ENCODE measurements at places on chromosomes 13 and 19. TPM values are rescaled to one million over a fixed set of nuclear protein-coding genes. Genes with fewer than 3 reads are reported as not detected.

MCEMP1 gene
- not detected for total RNA-seq

DNA sequence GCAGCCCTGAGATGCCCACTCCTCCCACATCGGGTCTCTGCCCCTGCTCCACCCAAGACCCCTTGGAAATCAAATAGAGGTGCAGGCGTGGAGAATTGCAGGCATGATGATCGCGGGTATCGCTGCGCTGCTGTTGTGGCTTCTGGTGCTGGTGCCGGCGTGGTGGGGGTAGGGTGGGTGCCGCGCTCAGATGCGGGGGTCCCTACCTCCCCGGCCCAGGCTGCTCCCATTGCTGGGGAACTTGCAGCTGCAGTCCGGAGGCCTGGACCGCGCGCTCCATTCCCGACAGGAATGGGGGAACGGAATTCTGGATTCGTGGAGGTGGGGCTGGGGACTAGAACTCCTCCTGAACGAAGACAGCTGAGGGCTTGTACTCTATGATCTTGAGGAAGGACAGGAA is 20.4 kb downstream of the CYP2F1 start:
- DNase-seq: no peak

GPR180 gene
- total RNA-seq: 9.6 TPM

GRCh38 chr13:53042877-53043276 is 14.3 kb downstream of the OLFM4 start:
- DNase-seq: no peak

- peak; percentile 85 for DNase-seq
Observed at GRCh38 chr13:110422913-110423688, 116.0 kb downstream of the COL4A2 start.

PRR12 gene
- total RNA-seq: 3.8 TPM

DNA sequence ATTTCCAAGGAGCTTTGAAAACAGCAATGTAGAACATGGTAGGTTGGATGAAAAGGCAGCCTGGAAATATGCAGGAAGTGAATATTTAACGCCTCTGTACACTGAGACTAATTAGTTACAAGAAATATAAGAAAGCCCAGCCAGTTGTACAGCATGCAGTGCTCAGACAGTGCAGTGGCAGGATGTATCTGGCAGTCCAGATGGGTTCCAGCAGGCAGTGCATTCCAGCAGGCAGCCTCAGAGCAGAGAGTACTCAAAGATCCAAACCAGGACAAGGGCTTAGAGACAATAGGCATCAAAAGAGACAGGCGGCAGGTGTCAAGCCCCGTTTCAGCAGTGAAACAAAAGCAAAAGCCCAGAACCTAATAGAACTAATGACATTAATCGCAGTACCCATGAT is 2776.3 kb downstream of the PCDH9 start:
- DNase-seq: no peak

DNA sequence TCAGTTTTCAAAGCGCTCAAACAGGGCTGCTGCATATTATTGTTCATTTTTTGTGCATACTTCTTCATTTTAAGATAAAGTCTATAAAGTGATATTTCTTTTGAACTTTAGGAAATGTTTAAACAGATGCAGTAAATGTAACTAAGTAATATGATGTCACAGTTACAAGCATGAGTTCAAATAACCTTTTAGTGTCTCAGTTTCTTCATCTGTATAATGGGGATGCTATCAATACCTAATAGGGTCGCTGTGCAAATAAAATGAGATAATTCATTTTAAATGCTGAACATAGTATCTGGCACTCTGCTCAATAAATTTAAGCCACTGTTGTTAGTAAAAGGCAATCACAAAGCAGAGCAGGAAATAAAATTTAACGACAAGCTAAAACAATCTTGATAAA is 97.5 kb downstream of the UGGT2 start:
- DNase-seq: no peak

GRCh38 chr13:32588736-32589135 is 2.5 kb downstream of the PDS5B start:
- DNase-seq: no peak

DNA sequence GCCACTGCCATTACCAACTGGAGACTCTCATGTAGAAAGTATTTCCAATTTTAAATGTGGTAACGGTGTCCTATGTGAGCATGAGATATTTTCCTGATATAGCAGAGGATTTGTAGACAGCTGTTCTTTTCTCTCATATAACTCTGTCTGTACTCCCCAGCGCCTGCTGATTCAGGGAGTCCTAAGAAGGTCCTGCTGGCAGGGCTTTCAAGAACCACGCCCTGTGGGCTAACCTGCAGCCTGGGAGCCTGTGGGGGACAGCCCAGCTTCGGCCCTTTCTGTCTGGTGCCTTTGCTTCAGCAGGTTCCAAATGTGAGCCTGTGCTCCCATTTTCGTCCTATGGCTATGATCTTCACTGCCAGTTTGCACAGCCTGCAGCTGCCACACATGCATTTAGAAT is 316.8 kb downstream of the ATP8A2 start:
- DNase-seq: peak; percentile 89

GRCh38 chr13:22126433-22127021 is 455.7 kb downstream of the FGF9 start:
- no peak for DNase-seq

- DNase-seq: peak; percentile 40
Observed at GRCh38 chr13:40624383-40624782, 42.1 kb downstream of the FOXO1 start.

DNA sequence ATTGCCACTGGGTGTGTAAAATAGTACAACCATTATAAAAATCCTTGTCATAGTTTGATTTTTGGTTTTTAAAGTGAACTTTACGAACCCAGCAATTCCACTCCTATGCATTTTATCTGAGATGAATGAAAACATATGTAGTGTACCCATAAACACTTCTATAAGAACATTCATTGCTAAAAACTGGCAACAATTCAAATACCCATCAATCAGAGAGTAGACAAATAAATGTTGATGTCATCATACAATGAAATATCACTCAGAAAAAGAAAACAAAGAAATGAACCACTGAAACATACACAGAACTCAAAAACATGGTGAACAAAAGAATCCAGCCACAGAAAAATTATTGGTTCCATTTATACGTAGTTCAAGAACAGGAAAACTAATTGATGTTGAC is 202.3 kb downstream of the ABCC4 start:
- DNase-seq: no peak

SPRYD7 gene
- total RNA-seq: 14.3 TPM

DNA sequence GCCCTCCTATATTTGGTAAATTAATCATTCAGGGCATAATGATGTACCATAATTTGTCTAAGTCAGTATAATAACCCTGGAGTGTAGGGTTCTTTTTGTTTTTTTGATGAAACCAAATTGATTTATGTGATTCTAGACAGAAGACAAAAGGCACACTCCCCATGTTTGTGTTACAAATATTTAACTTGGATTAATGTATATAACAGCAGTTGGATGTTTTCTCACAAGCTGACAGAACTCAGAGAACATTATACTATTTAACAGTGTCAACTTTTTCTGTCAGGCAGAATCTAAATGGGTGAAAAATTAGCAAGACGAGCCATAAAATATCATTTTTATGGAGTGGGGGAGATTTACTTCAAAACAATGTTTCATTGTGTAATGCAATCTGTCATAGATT is 15.2 kb downstream of the CBY2 start:
- DNase-seq: no peak

DNA sequence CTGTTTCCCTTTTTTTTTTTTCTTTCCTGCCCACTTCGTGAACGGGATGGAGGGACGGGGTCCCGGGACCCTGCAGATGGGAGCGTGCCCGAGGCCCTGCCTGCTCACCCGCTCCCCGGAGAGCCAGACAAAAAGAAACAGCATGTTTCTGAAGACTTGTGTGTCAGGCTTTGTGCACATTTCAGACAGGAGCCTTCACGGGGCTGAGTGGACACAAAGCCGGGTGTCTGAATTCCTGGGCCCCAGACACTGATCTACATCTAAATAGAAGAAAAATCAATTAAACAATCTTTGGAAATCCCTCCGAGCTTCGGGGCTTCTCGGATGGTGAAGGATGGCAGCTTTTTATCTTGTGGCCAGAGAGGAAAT is 4.2 kb downstream of the PGPEP1 start:
- DNase-seq: no peak

GRCh38 chr13:97621631-97622030 is 187.7 kb downstream of the RAP2A start:
- DNase-seq: no peak

C3 gene
- total RNA-seq: 1.1 TPM

GRCh38 chr19:1523412-1524286 is at the start of gene PLK5:
Gene PLK5, plus strand, starts transcription at chr19:1524077. Its CDS starts 2,920 bp downstream, at chr19:1526997.
- no peak for DNase-seq

CYP2S1 gene
- not detected for total RNA-seq

SHISA7 gene
- total RNA-seq: 0.06 TPM

- peak; percentile 63 for DNase-seq
Observed at GRCh38 chr19:19034204-19034624, 811 bp downstream of the ARMC6 start.

GRCh38 chr13:97459215-97459777 is 25.3 kb downstream of the RAP2A start:
- no peak for DNase-seq

DNA sequence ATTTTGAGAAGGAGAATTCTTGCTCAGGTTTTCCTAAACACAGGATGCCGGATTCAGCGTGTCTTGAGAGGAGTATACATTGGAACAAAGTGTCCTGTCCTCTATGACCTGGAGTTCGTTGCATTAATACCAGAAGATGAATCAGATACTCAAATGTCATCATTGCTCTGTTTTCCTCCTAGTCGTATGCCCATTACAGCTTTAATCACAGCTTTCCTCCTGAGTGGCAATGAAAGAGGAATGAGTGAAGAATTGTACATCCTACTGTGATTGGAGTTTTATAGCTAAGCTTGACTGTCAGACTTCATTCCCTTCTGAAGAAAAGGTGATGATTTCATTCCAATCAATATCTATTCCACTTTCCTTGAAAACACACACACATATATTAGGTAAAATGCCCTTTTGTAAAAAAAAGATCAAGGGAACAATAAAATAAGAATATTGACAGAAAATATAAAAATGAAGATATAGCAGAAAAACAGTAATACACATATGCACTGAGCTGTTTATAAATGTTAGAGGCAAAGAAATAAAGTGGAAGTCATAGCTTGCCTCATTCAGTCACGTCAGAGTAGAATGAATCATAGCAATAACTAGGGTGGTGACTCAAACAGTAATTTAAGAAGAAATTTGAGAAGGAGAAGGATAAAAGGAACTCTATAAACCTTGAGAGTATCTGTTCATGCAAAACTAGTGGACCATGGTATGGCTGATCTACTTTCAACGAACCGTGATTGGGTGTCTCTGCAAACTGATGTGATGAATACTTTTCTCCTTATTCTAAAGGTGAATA is 501.5 kb downstream of the SUCLA2 start:
- peak; percentile 90 for DNase-seq

GRCh38 chr13:42720113-42720857 is 61.1 kb upstream of the FAM216B start:
- DNase-seq: peak; percentile 91

- no peak for DNase-seq
Observed at GRCh38 chr19:18699403-18700054, 16.0 kb downstream of the CRTC1 start.

DNA sequence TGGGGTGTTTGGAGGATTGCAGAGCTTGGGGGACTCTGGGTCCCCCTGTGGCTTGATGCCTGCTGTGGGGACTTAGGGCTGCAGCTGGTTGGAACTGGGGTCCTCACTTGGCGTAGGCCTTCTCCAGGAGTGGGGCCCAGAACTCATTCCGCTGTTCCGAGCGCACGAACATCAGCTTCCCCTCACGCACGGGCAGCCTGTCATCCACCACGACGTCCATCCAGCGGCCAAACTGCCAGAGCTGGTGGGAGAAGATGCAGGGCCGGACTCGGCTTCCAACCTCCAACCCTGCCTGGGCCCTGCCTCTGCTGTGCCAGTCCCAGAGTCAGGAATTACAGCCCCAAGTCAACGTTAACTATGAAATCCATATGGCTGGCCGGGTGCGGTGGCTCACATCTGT is 2.6 kb downstream of the CAPN12 start:
- no peak for DNase-seq

ZSCAN1 gene
- total RNA-seq: not detected

Data from LHCN-M2 (cell line).